Activated naive CD8-positive, alpha-beta T cell treated with anti-CD3 and anti-CD28 coated beads, Interleukin-2, amount 50 U/mL, for 16 hours (primary cell): ENCODE measurements at places on chromosomes 13 and 19.
A peak's percentile ranks its signal among the peaks of the same experiment; 100 is the strongest.

- no peak for DNase-seq
These were observed 28.1 kb upstream of the WDR18 start for GRCh38 chr19:955803-956765.

DNA sequence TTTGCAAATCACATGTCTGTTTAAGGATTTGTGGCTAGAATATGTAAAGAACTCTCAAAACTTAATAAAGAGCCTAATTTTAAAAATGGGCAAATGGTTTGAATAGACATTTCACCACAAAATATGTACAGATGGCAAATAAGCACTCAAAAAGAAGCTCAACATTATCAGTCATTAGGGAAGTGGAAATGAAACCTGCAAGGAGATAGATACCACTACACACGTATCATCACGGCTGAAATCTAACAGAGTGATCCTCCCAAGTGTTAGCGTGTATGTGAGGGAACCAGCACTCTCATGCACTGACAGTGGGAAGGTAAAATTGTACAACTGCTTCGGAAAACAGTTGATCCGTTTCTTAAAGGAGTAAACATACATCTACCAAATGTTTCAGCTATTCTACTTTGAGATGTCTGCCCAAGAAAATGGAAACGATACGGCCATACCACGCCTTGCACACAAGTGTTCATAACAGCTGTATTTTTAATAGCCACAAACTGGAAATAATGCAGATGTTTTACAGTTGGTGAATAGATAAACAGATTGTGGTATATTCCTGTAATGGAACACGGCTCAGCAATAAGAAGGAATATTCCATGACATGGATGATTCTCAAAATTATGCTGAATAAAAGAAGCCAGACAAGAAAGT is 14.5 kb downstream of the ARHGEF7 start:
- no peak for DNase-seq

DNA sequence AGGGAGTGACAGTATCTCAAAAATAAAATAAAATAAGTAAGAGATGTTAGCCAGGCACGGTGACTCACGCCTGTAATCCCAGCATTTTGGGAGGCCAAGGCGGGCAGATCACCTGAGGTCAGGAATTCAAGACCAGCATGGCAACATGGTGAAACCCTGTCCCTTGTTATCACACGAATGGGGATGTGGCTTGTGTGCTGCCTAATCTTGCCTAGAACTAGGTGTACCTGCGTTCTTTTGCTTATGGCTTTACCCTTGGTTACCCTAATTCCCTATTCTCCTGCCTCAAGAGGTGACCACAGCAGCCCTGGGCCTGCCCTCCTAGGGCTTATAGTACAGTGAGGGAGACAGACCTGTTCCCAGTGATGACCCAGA is 6.3 kb upstream of the PVR start:
- no peak for DNase-seq

- no peak for DNase-seq
These were observed 30.6 kb upstream of the ATP1A3 start for GRCh38 chr19:42024622-42025111.

DNA sequence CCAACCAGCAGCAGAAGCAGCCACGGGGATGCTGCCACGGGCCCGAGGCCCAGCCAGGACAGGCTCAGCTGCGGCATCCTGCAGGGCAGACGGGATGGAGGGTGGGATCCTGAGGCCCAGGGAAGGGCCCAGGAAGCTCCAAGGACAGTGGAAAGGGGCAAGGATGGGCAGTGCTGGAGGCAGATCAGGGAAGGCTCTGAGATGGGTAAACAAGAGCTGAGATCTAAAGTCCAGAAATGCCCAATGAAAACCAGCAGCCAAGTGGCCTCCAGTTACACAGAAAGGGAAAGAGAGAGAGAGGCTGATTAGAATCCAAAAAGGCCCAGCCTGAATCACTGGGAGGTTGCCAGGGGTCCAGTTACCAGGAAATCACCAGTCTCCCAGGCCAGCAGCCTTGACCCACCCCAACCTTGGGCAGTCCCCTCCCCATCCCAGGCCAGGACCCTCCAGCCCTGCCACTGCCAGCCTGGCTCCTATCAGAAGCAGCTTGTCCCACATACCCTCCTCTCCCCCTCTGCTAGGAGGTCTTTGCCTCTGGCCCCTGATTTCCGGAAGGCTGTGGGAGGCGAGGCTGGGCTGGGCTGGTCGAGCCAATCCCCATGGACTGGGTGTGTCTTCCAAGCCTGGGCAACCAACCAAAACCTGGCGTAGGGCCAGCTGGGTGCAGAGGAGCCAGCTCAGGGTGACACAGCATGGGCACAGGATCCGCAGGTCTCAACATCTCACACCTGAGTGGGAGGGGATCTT is at the start of gene CYP4F11:
CYP4F11 (minus strand) TSS at position 198 of the 747 bp plus-strand sequence; CDS start at position 77, 121 bp downstream.
- DNase-seq: no peak

- no peak for DNase-seq
These were observed 12.1 kb upstream of the DACH1 start for GRCh38 chr13:71879129-71879535.

GRCh38 chr13:41639955-41640780 is 182.8 kb downstream of the RGCC start:
- no peak for DNase-seq

DNA sequence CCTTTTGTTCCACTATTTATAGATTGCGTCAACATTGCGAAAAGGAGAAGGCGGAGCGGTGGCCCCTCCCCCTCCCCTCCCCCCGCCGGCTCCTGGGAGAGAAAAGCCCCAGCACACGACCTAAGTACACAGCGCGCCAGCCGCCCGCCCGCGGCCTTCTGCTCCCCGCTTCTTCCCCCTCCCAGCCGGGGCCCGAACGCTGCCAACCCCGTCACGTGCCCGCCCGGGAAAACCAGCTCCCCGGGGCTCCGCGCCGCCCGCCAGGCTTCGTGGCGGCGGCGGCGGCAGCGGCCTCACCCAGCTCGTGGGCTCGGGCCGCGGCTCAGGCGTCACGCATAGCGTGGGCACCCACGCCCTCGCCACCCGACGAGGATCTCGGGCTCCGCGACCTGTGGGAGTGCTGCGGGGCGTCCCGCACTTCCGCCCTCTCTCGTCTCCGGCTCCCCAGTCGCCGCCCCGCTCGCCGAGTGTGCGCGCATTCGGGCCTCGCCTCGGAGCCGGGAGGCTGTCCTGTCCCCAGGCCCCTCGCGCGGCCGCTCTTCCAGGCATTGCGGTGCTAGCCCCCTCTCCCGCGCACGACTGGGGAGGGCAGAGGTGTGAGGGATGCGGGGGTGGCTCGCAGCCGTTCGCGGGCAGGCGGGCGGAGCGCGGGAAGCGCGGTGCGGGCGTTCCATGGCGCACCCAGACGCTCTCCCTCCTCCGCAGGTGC is 110.5 kb downstream of the KCNRG start:
- peak; percentile 42 for DNase-seq

- no peak for DNase-seq
These were observed 8.0 kb downstream of the TMEM86B start for GRCh38 chr19:55220525-55220924.

- no peak for DNase-seq
These were observed 47.0 kb upstream of the DIAPH3 start for GRCh38 chr13:60210510-60211330.

- DNase-seq: no peak
These were observed 806 bp upstream of the ZNF837 start for GRCh38 chr19:58381460-58382212.

- DNase-seq: no peak
These were observed 5.8 kb upstream of the RFXAP start for GRCh38 chr13:36813225-36813624.

DNA sequence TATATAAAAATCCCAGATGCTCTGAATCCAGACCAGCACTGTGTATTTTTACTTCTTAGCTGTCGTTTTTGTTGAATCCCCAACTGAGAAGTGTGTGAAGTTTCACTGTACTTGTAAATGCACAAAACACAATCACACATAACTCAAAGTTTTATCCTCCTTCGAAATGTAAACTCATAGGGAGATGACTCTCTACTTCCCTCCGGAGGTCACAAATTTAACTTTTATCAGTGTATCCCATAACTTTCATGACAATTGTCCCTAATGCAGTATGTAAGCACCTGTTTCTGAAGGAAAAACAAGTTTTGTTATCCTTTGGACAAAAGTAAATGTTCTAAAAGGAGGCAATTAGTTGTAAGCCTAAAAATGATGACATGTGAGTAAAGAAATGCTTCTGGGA is 665.0 kb upstream of the SLITRK6 start:
- no peak for DNase-seq

GRCh38 chr13:39929583-39929982 is 274.1 kb downstream of the COG6 start:
- DNase-seq: no peak

GRCh38 chr19:18292462-18292809 is 11.0 kb upstream of the JUND start:
- DNase-seq: no peak

DNA sequence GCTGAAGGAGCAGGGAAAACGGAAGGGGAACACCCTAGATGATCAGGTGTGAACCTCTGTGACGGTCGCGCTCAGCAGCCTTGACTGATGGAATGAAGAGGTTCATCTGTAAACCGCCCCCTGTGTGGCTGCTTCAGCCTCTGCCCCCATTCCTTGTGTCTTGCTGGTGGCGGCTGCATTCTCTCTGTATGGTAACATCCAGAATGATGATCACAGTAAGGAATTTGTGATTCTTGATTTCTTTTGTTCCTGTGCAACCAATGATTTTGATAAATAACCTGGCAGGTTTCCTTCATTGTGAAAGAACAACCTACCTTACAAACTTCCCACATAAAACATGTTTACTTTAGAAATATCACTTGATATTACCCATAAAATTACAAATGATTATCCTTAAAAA is 118.7 kb upstream of the MCF2L start:
- DNase-seq: no peak

DNA sequence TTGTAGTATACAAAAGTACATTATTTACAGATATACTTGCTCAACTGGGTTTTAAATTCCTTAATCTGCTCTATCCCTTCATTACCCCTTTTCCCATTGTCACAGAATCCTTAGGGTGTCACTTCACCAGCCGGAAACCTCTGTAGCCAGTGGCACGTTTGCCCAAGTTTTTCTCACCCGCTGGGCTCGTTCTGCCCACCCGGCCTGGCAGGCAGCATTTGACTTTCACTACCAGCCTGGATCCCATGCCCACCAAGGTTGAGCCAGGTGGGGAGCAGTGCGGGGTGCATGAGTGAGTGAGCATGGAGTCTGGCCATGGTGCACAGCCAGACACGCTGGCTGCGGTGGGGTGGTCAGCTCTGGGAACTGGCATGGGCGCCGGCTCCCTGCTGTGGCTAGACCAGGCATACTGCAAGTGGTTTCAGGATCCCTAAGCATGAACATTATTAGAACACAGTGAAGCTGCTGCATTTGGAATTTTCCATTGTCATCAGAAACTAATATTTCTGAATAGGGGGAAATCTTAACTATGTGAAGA is 98.3 kb downstream of the NALCN start:
- no peak for DNase-seq

- no peak for DNase-seq
These were observed 51.4 kb downstream of the EFNB2 start for GRCh38 chr13:106484084-106484483.
